NCI-H226 (cell line): ENCODE measurements at places on chromosomes 12 and 14.

GRCh38 chr12:101666052-101666728, 31.2 kb upstream of the CHPT1 start:
- no peak for DNase-seq

- DNase-seq = peak; percentile 64
Observed at GRCh38 chr12:128797119-128798118, 26.3 kb downstream of the SLC15A4 start.

GRCh38 chr12:82757059-82757458, 70.4 kb downstream of the TMTC2 start:
- no peak for DNase-seq

GRCh38 chr14:65860956-65861611, 448.6 kb downstream of the FUT8 start:
- no peak for DNase-seq

GRCh38 chr14:31529053-31529452, 32.2 kb upstream of the NUBPL start:
- no peak for DNase-seq

DNA sequence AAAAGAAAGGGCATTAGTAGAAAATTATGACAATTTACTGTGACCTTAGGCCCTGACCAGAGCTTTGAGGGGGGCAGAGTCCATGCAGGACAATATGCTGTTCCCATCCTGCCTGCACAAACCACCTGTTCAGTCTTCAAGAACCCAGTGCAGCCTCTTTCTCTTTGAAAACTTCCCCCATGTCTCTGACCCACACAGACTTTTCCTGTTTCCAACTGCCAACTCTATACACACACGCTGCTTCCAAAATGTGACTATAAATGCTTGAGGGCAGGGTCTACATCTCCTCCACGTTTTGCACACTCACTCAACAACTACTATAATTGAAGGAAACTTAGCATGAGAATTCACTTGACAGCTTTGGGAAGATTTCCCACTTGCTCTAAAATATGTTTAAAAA, 36.6 kb upstream of the SYCP3 start:
- no peak for DNase-seq

DNA sequence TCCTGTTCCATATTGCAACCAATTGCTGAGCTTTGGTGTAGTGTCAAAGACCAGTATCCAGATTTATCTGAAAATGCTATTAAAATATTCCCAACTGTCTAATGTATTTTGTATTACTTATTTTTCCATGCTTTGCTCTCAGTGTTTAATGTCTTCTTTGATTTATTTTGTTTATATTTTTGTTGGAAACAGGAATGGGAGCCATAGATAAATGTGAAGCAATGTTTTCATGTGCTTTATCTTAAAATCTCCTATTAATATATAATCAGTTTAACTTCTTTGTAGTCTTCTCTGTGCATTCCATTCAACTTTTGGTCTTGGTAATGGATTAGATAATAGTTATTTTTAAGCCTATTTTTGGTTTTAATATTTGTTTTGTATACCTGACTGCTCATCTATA, 8.8 kb downstream of the RAP1B start:
- DNase-seq = no peak

DNA sequence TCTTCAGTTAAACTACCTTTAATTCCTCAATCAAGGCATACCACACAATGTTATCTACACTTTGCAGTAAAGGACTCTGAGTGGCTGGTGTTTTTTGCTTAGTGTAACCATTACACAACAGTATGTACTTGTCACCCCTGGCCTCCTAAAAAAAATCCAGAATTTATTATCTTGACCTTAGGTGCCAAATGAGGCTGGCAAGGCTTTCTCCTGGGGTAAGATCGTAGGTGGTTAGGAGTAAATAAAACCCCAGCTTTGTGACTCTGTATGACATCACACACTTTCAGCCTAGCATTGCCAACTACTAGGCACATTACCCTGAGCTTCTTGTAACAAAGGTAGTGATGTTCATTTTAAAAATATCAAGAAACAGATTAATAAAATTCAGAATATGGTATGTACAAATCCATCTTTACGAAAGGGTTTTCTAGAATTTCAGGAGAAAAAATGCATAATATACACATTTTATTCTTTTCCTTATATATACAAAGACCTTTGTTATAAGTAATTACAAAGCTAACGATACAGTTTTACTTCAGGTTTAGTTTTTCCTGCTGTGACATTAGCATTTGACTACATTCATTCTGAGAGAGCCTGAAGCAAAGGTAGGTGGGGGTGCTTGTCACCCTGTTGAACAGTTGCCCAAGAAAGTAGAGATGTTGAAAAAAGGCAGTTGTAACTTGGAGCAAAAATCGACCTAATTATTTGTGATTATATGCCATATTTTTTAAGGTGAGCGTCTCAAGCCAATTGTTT, 13.5 kb downstream of the TCL1A start:
- no peak for DNase-seq

- peak; percentile 74 for DNase-seq
Observed at GRCh38 chr12:42968426-42968825, 378.9 kb upstream of the PRICKLE1 start.

- peak; percentile 53 for DNase-seq
Observed at GRCh38 chr12:53213348-53213747, 6.3 kb upstream of the ITGB7 start.

DNA sequence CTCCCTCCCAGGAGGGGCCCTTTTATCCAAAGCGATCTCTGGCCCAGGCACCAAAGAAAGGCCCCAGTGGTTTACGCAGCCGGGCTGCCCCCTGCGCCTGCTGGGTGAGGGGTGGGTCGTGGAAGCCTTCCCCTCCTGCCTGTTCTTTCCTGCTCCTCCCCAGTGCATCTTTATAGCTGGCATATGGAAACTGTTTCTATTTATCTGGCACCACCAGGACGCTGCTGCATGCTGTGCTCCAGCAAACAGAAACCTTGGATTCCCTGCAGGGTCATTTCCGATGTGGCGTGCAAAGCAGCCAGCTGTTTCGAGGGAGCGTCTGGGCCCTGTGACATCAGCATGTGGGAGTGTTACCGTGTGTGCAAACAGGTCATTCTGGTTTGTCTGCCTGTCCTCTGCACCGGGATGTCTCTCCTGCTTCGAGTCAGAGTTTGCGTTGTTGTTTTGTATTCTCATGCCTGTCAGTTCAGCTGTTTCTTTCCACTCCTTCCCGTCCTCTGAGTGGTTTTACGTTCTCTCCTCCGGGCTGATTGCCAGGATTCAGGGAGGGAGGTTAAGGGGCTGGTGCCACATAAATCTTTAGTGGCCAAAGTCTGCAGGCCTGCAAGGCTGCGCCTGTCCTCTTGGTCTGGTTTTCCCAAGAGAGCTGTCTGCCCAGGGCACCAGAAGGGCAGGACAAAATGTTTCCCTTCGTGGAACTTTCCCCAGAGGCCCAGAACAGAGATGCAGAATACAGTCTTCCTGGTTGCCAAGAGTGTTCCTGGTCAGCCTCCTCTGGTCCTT, 24.6 kb downstream of the TPCN1 start:
- no peak for DNase-seq

- no peak for DNase-seq
Observed at GRCh38 chr12:120078868-120079267, 37.7 kb downstream of the RAB35 start.

DNA sequence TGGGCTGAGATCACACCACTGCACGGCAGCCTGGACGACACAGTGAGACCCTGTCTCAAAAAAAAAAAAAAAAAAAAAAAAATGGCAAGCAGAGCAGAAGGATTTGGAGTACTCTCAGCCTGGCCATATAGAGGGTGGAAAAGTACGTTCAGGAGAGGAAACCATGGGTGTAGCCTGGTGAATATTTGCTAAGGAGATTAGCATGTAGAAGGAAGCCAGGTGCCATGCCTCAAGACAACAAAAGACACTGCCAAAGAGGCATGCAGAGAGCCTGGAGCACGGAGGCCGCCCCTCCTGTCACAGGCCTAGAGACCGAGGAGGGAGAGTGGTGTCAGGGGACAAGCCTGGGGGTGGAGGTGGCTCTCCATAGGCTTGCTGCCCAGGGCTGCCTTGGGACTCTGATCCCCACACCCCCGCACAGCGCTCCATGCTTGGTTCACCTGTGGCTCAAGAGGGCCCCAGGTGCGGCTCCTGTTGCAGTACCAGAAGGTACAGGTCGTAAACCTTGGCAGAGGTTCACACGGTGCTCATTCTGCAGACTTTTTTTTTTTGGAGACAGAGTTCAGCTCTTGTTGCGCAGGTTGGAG, 27.9 kb upstream of the DEGS2 start:
- DNase-seq = no peak

GRCh38 chr12:130483616-130484180, 146.0 kb downstream of the PIWIL1 start:
- DNase-seq = no peak

- DNase-seq = no peak
Observed at GRCh38 chr12:85004204-85004603, 31.9 kb downstream of the TSPAN19 start.

DNA sequence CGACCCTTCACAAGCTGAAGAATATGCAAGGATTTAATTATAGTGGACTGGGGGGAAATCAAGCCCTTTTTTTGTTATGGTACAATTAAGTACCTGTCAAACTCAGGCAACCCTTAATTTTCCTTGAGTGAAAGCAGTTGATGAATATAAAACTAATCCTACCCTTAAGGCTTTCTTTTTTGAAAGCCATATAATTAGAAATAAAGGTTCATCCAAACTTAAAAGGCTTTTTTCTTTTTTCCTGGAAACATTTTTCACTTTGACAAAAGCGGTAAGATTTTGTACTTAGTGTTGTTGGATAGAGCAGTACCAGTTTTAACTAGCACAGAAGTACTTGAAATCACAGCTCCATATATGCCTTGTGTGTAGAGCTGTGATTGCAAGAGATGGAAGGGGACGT, 91.9 kb upstream of the MANSC4 start:
- DNase-seq = no peak
